ENCODE measurements at places on chromosomes 5 and 9.

DNA sequence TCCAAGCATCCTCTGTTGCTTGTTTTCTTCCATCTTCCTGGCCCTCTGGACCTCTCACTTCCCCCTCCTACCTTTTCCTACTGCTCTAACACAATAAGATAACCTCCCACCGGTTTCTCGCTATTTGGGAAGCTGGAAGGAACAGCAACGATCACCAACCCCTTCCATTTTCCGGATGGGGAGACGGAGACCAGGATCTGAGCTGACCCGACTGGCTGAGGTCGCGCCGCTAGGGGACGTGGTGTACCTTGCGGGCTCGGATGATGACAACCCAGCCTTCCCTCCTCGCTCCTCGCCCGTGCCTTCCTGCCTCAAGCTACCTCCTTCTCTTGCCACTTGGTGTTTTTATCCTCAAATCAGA, 1.9 kb downstream of the LPAR1 start:
- DNase-seq, result no peak

- no peak for DNase-seq
These were observed 29.7 kb downstream of the PWWP2A start for GRCh38 chr5:160089531-160089930.

DNA sequence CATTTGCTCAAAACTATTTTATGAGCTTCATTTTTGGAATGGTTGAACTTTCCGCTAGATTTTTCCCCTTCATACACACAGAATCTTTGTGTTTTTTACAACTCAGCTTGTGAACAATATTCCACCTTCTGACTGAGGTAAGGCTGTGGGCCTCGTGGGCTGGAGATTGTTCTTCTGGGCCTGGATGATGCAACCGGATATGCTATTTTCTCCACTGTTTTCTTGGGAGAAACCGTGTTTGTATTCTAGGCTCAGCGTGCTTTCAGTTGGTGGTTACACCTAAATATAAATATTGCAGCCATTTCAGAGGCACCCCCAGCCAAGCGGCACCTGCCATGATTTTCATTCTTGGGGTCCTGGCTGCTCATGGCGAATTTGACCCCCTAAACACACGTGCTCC, 55.2 kb downstream of the IRX1 start:
- DNase-seq, result no peak

DNA sequence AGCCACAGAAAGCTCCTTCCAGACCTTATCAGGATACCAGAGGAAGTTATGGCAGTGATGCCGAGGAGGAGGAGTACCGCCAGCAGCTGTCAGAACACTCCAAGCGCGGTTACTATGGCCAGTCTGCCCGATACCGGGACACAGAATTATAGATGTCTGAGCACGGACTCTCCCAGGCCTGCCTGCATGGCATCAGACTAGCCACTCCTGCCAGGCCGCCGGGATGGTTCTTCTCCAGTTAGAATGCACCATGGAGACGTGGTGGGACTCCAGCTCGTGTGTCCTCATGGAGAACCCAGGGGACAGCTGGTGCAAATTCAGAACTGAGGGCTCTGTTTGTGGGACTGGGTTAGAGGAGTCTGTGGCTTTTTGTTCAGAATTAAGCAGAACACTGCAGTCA, 70.8 kb upstream of the ENTREP1 start:
- DNase-seq, result no peak

DNA sequence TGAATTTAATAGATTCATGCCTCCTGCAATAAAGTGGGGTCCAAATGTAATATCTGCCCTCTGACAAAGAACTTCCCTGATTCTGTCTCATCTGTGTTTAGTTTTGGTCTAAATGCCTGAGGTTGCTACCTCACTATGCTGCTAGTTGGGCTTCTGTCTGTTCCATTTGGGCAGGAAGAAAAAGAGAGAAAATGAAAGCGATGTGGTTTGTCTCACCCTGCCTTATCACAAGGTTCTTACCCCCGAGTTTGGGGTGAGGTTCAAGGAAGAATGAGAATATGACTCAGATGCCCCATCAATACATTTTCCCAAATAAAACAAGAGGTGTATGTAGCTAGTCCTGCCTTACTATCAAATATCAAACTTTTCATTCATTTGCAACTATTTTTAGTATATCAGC, 132.1 kb upstream of the MTAP start:
- peak; percentile 15 for DNase-seq

DNA sequence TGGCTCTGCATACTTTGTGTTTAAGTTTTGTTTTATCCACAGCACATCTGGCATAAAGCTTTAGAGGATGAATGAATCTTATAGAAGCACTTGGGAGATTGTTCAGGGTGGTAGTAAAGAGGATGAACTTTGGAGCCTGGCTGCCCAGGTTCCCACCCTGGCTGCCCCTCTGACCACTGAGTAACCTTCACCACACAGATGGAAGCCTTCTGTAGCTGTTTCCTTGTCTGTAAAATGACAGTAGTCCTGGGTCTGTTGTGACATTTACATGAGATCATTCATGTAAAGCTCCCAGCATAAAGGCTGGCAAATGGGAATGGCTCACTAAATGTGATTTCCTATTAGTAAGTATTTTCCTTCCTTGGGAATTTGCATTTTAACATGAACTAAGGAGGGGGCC, 85.7 kb upstream of the FAM169A start:
- DNase-seq, result no peak

DNA sequence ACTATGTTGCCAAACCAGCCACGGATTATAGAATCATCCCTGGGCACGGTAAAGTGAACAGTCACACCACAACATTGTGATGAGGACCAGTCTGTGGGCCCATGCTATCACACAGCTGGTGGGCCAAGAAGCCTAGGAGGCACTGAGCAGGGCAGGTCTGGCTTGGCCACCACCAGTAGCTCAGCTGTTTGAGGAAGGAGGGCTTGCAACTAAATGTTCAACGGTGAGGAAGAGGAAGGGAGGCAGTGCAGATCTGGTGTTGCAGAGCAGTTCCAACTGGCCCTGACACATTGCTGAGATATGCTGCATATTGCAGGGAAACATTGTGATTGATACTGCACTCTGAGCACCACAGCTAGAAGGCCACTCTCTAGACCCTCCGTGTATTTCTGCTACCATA, 77.9 kb upstream of the ATG10 start:
- DNase-seq, result no peak

GRCh38 chr5:8410618-8411017, 541.7 kb downstream of the MTRR start:
- DNase-seq, result no peak

DNA sequence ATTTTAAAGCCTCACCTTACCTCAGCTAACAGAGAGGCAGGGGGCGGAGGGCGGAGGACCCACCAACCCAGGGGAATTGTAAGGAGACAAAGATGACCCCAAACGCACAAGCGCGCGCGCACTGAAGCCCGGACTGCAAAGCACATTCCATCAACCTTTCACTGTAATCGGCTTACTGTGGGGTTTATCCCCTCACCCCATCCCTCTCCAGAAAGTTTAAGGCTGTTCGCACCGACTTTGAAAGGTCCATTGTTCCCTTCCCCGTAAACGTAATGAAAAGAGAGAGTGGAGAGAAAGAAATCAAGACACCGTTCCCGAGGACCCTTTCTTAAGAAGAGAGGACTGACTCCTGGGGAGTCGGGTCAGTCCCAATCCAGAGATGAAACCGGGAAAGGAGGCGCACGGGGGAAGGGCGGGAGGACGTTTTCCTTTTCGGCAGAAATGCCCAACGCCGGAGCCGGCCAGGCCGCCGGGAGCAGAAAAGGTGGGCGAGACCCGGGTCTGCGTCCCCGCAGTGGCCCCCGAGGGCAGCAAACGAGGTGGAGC, 464 bp downstream of the CEMIP2 start:
- DNase-seq, result peak; percentile 66

GRCh38 chr9:106583751-106584150, 279.2 kb upstream of the ZNF462 start:
- DNase-seq, result no peak

Measured in stimulated activated naive CD4-positive, alpha-beta T cell (primary cell).